Fibroblast of pulmonary artery (primary cell): ENCODE measurements at places on chromosomes 1 and 21.
A peak's percentile ranks its signal among the peaks of the same experiment; 100 is the strongest.

DNA sequence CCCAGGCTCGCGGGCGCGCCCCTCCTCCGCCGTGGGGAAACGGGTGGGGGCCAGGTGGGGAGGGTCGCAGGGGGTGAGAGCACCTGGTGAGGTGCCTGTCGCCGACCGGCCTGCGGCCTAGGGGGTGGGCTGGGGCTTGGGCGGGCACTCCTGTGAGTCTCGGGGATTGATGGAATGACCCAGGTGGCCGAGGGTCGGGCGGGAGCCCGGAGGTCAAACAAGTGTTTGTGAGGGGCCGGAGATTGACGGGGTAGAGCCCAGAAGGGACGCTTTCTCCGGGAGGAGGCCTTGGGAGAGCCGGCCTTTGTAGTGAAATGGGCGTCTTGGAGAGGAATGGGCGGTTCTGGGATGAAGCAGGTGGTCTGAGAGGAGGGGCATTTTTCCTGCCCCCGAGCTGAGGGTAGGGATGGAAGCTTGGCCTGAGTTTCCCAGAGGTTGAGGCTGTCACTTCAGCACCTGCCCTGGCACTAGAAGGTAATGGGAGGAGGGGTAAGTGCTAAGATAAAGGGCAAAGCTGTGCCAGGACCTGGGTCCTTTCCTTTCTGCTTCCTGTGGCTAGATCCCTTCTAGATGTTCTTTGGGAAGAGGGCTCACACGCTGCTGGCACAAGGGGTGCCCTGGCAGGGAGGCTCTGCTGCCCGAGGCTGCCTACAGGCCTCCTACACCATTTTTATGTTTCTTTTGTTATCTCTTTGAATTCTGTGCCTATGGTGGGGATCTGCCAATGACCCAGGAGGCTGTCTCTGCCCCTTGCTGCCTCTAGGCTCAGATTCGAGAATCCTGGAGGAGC, 56.1 kb downstream of the NDUFS5 start:
- DNase-seq, result no peak

- no peak for DNase-seq
Observed at GRCh38 chr1:58939666-58940370, 156.0 kb upstream of the JUN start.

- DNase-seq, result no peak
Observed at GRCh38 chr1:202221911-202222909, 28.6 kb downstream of the LGR6 start.

- no peak for DNase-seq
Observed at GRCh38 chr1:191910245-191910644, 248.0 kb upstream of the RGS18 start.

DNA sequence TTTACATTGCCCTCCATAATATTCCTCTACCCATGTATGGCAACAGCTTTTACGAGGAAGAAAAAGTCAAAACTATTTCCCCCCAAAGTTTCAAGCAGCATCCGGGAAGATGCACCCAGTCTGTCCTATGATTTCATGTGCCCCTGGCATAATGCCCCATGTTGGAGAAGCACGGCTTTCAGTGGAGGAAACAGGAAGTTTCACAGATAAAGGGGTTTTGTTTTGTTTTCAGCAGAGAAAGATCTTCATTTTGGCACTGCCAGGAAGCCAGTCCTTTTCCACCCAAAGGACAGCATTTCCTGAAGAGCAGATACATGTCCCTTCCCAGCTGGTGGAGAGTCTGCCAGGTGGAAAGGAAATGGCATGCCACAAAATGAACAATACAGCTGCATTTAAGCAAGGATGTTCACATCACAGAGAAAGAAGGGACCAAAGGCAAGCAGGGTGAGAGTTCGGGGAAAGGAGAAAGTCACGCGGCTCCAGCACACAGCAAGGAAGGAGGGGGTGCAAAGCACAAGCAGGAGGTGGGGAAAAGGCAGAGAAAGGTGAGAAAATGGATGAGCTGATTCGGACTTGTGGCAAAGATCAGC, 95.3 kb upstream of the HIVEP3 start:
- DNase-seq, result peak; percentile 31

DNA sequence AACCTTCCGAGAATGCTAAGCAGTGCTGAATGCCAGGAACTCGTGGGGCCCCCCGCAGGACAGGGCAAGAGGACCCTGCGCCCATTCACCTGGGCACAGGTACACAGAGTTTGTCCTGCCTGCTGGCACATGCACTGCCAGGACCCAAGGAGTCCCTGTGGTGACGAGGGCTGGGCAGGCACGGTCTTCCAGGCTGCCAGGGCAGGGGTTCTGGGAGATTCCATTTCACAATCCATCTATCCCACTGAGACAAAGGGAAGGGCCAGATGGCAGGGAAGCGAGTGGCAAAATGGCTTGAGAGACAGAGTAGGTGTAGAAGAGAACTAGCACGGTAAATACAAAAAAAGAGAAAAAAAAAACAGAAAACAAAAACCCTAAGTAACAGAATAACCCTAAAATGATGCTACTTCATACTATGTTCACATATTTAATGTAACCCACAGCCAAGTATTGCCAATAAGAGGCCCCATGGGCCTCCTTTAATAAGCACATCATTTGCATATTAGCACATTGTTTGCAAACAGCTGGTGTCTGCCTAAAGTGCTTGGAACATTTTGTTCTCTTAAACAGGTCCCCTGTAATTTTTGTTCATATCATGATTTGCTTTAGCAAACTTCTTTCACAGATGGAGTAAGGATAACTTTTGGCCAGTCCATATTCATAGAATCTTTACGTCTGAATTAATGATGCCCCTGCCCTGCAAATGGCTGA, 83.8 kb downstream of the STUM start:
- DNase-seq, result no peak

- DNase-seq, result peak; percentile 14
Observed at GRCh38 chr1:35120458-35121133, 41.4 kb downstream of the ZMYM1 start.

GRCh38 chr1:167856711-167857418, 57.1 kb downstream of the ADCY10 start:
- DNase-seq, result no peak

GRCh38 chr1:91065337-91065736, 43.5 kb upstream of the ZNF644 start:
- no peak for DNase-seq

- no peak for DNase-seq
Observed at GRCh38 chr1:82091265-82091664, 290.5 kb downstream of the ADGRL2 start.

GRCh38 chr1:174818014-174818616, 181.6 kb upstream of the CACYBP start:
- DNase-seq, result no peak

- DNase-seq, result no peak
Observed at GRCh38 chr1:208565756-208566440, 321.7 kb upstream of the PLXNA2 start.

DNA sequence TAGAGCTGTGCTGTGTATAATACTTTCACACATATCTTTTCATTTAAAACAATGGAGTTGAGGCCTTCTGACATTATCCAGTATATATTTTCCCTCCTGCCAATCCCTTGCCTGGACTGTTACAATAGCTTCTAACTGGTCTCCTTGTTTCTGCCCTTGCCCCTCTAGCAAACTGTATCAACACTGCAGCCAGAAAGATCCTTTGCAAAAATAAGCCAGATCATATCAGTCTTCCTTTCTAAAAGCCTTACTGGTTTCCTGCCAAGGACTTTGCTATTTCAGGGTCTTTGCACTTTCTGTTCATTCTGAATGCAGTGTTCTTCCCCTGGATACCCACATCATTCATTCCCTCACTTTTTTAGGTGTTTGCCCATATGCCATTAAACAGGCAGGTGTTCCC, 370.1 kb downstream of the PTBP2 start:
- DNase-seq, result no peak

- DNase-seq, result no peak
Observed at GRCh38 chr1:241614144-241614543, 26.0 kb downstream of the CHML start.

GRCh38 chr1:97094247-97094972, 372.8 kb downstream of the PTBP2 start:
- peak; percentile 92 for DNase-seq

GRCh38 chr1:245790441-245790840, 635.7 kb downstream of the KIF26B start:
- peak; percentile 50 for DNase-seq

DNA sequence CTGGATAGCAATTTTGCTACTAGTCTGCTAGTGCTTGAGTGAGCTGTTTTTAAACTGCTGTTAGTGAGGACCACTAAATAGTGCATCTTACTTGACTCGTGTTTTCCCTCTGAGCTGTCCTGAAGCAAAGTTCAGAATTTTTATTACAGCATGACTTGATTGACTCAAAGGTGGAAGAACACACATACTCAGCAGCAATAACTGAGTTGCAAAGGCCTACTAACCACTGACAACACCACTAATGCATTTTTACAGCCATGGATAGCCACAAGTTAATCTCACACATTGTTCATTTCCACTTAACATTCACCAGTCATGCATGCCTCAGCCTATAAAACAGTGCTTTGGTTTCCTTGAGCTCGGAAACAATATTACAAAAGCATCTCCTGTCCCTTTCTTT, 148.7 kb downstream of the RUNX1 start:
- DNase-seq, result no peak

- DNase-seq, result no peak
Observed at GRCh38 chr21:14754259-14754604, 208.1 kb upstream of the SAMSN1 start.

DNA sequence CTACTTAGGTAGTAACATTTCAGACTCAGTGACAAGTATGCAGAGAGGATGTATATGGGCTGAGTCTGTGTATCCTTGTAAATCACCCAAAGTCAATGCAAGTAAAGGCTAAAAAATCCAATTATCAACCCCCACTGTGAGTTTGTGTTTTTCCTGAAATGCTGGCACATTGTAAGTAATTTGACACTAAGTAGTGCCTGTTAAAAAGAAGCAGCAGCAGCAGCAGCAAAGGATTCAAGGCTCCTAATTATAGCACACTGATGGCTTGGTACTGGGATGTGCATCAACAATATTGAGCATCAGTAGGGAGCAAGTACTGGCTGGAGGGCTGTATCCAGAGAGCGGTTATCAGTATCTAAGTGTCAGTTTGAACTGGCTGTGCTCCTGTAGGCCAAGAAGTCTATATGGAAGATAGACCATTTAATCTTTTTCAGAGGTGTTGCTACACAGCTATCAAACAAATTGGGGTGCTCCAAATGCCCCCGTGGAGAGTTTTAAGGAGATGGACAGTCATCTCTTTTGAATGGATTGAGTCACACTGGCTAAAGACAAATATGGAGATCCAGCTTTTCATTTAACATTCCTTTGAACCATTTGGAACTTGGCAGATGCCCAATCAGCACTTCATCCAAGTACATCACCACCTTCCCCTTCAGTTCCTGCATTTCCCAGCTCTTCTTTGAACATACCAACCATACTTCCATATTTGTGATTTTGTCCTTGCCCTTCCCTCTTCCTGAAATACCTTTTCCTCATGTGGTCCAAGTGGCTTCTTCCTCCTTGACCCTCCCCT, 241.2 kb upstream of the ST6GALNAC5 start:
- DNase-seq, result peak; percentile 3

GRCh38 chr1:7954683-7955082, 6.8 kb upstream of the PARK7 start:
- DNase-seq, result no peak

GRCh38 chr1:155256058-155256852, 972 bp upstream of the ENTREP3 start:
- DNase-seq, result no peak

GRCh38 chr1:97500760-97501159, 420.1 kb downstream of the DPYD start:
- DNase-seq, result peak; percentile 25

DNA sequence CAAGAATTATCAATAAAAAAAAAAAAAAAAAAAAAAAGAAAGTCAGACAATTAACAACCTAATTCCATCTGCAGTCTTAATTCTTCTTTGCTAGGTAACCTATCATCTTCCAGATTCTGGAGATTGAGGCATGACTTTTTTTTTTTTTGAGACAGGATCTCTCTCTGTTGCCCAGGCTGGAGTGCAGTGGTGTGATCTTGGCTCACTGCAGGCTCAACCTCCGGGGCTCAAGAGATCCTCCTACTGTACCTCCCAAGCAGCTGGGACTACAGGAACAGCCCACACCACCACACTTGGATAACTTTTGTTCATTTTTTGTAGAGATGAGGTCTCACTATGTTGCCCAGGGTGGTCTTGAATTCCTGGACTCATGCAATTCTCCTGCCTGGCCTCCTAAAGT, 4.6 kb upstream of the RAD54L start:
- DNase-seq, result no peak

DNA sequence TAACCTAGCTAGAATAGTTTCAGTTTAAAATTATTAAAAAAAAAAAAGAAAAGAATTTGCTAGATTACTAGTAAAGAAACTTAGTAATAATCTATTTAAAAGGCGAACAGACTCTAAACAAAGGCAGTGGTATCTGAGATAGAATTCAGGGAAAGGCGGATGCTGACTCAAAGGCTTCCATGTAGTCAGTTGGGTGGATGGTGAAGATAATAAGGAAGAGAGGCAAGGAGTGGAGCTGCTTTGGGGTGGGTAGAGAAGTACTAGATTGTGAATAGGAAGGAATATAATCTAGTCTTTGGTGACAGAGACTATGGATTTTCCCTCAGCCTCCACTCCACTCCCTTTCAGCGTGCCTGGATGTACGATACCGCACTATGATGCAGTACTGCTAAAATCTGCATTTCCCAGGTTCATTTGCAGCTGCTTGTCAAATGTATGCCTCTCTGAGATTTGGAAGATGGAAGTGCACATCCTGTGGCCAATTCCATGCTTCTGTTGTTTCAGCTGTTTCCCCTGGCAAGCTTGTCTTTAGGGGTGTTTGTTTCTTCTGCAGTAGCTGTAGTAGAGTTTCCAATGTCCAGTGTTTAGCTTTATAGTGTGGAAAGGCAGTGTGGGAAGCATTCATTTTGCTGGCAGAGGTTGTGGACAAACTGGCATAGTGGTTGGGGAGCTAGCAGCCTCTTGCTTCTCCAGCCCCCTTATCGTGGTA, 184.6 kb upstream of the NRIP1 start:
- peak; percentile 26 for DNase-seq

GRCh38 chr1:13661539-13661938, 38.4 kb upstream of the PRDM2 start:
- peak; percentile 11 for DNase-seq

GRCh38 chr1:162536511-162536910, 25.0 kb upstream of the UAP1 start:
- DNase-seq, result peak; percentile 31

DNA sequence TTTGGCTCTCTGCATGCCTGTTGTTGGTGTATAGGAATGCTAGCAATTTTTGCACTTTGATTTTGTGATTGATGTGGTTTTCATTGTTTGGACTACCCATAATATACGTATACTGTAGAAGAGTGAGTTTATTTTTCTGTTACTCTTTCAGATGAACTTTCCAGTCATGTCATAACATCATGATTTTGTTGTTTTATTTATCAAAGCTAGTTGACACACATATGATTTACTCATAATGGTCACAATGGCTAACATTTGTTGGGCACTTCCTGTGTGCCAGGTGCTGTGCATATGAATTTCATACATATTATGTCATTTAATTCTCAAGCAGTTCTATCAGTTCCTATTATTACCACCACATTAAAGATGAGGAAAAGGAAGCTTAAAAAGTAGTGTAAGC, 98.1 kb upstream of the GUCA2B start:
- no peak for DNase-seq

GRCh38 chr1:1004420-1004779, 4.5 kb upstream of the HES4 start:
- DNase-seq, result no peak

GRCh38 chr1:154736841-154737240, 128.9 kb upstream of the ADAR start:
- peak; percentile 86 for DNase-seq

- no peak for DNase-seq
Observed at GRCh38 chr1:202329891-202330290, 11.8 kb downstream of the UBE2T start.

- no peak for DNase-seq
Observed at GRCh38 chr1:36665478-36666080, 182.9 kb upstream of the CSF3R start.

GRCh38 chr1:114695430-114696058, at the start of gene AMPD1:
Gene AMPD1 (minus strand): TSS chr1:114695546. CDS start chr1:114695471, 75 bp downstream.
- DNase-seq, result peak; percentile 27
